ENCODE measurements at places on chromosomes 2 and 18.

GRCh38 chr2:234496055-234496834 is 636 bp downstream of the ARL4C start:
- DNase-seq, result no peak

DNA sequence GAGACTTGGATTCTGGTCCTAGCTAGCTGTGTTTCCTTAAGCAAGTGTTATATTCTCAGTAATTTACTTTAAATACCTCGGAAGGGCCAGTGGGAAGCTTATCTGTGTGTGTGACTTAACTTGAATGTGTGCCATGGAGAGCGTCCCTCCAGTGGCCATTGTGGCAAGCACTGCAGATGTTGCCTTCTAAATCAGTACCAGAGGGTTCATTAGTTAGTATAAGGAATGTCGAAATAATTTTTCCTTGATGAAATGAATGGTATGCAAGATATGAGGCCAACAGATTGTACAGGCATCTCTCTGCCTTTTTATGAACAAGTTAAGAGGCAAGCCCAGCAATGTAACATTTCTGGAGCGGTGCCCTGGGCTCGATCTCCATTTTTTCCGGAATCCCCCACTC is 52.0 kb downstream of the FBXO36 start:
- DNase-seq, result no peak

DNA sequence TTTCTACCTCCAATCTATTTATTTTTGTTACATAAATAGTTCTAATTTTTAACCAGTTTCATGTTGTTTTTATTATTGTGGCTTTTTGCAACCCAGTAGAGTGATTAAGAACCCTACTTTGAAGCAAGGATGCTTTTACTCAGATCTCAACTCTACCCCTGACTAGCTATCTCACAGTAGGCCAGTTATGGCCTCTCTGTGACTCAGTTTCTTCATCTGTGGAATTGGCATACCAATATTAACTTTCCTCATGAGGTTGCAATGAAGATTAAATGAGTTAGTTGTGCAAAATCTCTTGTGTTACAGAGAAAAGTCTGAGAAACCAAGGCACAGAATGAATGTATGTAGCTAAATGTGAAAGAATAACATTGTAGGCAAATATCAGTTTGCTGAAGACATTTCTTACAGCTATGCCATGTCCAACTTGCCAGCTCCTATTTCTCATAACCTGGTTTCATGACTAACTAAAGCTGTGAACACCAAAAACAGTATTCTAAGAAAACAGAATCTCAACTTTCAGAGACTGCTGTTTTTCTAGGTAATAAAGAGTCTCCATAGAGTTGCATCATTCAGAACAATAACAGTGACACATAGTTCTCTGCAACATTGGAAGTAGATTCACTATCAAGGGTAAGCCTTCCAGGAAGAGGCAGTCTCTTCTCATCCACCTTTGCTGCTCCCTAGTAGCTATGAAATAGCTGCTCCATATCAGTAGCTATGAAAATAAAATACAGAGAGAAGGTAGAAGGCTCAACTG is 33.2 kb upstream of the CYTIP start:
- no peak for DNase-seq

DNA sequence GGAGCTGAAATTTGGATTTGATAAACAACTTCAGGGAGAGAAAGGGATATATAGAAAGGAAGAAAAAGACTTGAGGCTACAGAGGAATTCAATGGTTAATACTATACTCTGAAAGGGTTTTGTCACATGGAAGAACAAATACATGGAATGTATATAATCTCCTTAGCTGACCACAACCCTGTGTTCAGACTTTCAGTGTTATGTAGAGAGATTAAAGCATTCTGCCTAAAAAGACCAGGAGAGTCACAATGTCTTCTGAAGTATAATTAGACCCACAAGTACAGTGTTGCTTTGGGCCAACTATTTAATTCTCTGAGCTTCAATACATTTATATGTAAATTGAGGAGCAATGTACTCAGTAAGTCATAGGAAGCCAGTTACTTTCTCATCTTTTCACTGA is 123.8 kb upstream of the FSHR start:
- DNase-seq, result no peak

GRCh38 chr2:120367649-120368048 is 21.7 kb downstream of the INHBB start:
- DNase-seq, result no peak

DNA sequence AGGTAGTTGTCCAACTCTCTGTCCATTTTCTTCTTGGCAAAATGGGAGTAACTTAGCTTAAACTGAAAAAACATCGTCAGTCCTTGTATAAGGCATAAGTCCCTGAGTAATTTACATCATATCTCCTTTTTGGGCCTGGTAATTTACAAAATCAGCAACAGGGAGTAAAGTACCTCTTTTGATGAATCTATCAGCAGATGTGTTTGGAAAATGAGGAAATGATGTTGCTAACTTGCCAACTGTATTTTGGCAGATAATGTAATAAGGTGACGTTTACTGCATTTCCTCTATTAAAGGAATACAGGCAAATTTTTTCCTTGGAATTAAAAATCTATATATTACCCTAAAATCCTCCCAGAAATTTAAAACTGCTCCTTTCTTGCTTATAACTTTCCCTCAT is 29.2 kb downstream of the ANKRD44 start:
- DNase-seq, result no peak

- DNase-seq, result no peak
Observed at GRCh38 chr18:24878289-24878688, 417.9 kb downstream of the HRH4 start.

GRCh38 chr2:61536180-61536571 is 2.0 kb downstream of the XPO1 start:
- DNase-seq, result no peak

- DNase-seq, result no peak
Observed at GRCh38 chr2:149488706-149489440, 98.7 kb downstream of the MMADHC start.

- no peak for DNase-seq
Observed at GRCh38 chr2:70663411-70663810, 104.6 kb downstream of the ADD2 start.

DNA sequence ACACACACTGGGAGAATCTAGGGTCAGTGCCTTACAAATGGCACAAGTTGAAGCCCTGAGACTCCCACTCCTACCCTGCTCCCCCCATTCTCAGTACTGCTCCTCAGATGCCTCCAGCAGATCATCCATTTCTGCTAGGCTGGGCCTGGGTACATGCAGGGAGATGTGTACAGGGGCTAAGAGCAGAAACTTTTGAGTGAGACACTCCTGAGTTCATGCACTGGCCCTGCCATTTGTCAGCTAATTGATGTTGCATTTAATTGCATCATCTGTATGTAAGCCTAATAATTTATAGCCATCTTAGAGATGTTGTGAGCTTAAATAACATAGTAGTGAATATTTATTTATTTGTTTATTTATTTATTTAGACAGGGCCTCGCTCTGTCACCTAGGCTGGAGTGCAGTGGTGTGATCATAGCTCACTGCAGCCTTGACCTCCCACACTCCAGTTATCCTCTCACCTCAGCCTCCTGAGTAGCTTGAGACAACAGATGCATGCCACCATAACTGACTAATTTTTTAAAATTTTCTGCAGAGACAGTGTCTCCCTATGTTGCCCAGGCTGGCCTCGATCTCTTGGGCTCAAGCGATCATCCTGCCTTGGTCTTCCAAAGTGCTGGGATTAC is 4.8 kb upstream of the CASP8 start:
- DNase-seq, result no peak

- no peak for DNase-seq
Observed at GRCh38 chr2:54680397-54681041, 42.9 kb upstream of the EML6 start.

GRCh38 chr2:3457524-3458395 is 61.6 kb downstream of the ADI1 start:
- DNase-seq, result no peak

DNA sequence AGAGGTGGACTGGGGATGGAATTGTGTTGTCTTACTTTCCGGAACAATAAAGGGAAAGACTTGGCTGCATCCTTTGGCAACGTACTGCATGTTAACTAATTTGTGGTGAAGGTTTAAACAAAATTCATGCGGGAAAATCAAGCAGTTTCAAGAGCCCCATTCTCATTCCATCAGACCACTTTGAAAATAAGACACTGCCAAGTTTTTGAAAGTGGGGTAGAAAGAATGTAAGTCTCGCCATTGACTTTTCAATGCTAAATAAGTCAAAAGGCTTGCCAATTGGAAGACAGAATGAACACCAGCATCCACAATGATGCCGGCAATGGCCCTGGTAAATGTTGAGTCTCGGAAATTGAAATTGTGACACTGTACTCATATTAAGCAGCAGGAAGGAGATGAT is 322.0 kb downstream of the RND3 start:
- no peak for DNase-seq

DNA sequence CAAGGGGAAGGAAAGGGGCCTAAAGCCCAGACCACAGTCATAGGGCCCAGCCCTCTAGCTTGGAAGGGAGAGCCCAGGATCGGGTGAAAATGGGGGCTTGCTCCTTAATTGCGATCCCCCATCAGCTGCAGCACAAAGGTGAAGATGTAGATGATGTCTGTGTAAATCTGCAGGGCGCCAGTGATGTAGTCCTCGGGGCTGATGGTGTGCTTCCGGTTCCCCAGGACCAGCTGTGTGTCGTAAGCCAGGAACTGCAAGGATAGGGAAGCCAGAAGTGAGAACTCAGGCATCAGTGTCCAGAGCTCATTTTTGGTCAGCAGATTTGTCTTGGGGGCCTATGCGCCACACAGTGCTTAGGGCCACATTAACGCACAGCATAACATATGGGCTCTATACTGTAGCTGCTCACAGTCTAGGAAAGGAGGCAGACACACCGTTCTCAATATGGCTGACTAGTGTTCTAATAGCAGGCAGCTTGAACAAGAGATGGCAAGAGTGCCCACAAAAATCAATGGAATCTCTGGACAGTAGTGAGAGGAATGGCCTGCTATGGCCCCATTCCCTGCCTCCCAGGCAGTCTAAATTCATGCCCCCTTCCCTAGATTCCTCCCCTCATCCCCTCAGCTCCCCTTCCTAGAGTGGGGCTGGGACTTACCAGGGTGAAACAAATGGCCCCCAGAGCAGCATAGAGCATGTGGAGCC is 5.2 kb downstream of the PNKD start:
- DNase-seq, result no peak

- no peak for DNase-seq
Observed at GRCh38 chr2:110116033-110116710, 550 bp upstream of the MALL start.

DNA sequence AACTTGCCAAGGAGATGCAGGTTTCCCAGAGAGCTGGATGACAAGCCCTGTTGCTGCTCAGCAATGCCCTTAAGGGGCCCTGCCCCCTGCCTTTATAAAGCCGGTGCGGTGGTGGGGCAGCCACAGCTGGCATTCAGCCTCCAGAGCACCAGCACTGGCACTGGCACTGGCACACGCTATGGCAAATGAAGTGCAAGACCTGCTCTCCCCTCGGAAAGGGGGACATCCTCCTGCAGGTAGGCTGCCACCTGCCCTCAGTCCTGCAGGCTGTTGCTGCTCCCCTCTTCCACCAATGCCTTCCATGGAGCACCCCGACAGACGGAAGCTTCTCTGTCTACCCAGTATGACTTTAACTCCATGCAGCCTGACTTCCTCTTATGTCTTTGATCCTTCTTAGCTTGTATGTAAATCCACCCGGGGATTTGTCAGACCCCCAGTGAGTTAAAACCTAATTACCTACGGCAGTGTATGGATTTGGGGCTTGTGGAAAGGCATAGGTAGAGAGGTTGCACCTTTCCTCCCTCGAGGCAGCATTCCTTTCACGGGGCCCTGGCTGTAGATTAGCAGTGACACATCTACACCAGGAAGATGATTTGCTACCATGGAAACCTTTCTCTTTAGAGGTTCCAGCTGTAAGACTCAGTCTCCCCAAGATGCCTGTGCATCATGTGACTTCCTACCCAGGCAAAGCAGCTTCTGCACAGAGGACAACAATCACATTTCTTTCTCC is at the start of gene DAPL1:
Gene DAPL1 (plus strand): TSS at position 123 of the 730 bp plus-strand sequence. CDS start 56 bp downstream, at position 179.
- no peak for DNase-seq

DNA sequence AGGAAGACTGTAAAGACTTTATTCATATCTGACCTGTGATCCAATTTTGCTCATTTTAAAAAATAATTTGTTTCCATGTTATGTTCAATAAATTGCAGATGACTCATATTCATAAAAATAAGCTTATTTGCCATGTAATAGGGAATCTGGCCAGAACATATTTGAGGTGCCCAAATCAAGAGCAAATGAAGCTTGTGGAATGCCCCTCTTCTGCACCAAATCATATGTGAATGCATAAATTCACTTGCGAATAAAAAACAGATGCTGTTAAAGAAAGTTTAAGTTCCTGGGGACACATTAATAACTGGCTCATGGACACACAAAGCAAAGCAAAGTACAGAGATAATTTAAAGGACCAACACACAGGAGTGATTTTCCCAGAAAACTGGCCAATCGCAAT is 279.0 kb upstream of the CDH2 start:
- no peak for DNase-seq

DNA sequence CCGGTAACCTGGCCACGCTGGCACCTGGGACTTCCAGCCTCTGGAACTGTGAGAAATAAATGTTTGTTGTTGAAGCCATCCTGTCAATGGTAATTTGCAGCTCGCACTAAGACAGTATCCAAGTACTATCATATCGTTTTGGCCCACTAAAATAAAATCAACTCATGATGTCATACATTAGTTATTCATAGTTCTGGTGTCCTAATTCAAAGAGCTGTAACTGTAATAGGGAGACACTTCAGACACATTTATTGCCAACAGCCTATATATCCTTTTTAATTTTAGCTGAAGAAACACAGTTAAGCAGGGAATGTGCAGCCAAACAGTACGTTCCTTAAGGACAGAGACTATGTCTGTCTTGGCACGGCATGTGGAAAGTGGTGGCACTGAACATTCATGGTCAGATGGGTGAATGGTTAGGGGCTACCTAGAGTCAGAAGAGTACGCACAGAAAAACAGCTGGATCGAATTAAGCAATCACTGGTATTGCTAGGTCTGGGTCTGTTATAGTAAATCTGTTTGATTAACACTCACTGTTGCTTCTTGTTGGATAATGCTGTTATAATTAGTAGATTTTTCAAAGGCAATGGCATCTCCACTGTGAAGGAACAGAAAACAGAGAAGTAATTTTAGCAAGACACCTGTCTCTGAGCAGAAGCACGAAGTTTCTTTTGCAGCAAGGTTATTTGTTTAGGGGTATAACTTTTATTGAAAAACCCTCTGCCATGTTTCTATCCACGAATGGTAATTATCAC is 41.3 kb upstream of the CREG2 start:
- DNase-seq, result no peak
